Neural crest cell (in vitro differentiated cells): ENCODE measurements at places on chromosomes 5 and 9. TPM values are rescaled to one million over a fixed set of nuclear protein-coding genes. Genes with fewer than 3 reads are reported as not detected.
A peak's percentile ranks its signal among the peaks of the same experiment; 100 is the strongest.

The DND1 gene
- 4.2 and 4.6 TPM in 2 replicates for total RNA-seq

DNA sequence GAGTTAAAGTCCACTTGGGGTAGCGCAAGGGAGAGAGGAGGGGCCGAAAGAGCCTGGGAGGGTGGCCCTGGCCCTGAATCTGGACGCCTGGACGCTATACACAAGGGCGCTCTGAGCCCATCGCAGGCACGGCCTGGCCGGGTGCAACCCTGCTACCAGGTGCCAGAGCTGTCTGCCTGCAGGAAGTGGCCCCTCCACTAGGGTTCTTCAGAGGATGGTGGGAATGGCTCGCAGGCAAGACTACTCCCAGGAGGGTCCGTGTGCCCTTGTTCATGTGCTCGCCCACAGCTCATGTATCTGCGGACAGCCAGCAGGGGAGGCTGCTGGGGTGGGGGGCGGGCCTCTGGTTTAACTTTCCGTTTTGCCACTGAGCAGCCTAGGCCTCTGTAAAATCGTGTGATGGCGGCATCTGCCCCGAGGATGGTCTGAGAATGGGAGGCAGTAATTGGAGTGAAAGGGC is 1.4 kb upstream of the NKD2 start:
- no peak overlapping the region for H3K27ac ChIP-seq
- no peak for DNase-seq
- H3K36me3 ChIP-seq = no peaks in the 10 kb centered on the region
- H3K4me3 ChIP-seq = peak overlapping the region; percentile 85
- peaks cover 45% of the 10 kb centered on the region for H3K27me3 ChIP-seq

The LRRC26 gene
- 0.37 and 0.48 TPM in 2 replicates for total RNA-seq

GRCh38 chr9:70205366-70206020 is 53.3 kb upstream of the SMC5 start:
- H3K27me3 ChIP-seq = no peaks in the 10 kb centered on the region
- peaks cover 7% of the 10 kb centered on the region for H3K4me1 ChIP-seq
- H3K4me3 ChIP-seq = peak overlapping the region; percentile 75
- no peak overlapping the region for H3K27ac ChIP-seq
- peaks cover 8% of the 10 kb centered on the region for H3K36me3 ChIP-seq

GRCh38 chr9:16221822-16222547 is 648.5 kb downstream of the BNC2 start:
- H3K4me1 ChIP-seq = peaks cover 20% of the 10 kb centered on the region
- H3K4me3 ChIP-seq = no peak overlapping the region
- H3K36me3 ChIP-seq = peaks cover 10% of the 10 kb centered on the region
- no peak for DNase-seq

The CDC20B gene
- not detected in 2 replicates for total RNA-seq

DNA sequence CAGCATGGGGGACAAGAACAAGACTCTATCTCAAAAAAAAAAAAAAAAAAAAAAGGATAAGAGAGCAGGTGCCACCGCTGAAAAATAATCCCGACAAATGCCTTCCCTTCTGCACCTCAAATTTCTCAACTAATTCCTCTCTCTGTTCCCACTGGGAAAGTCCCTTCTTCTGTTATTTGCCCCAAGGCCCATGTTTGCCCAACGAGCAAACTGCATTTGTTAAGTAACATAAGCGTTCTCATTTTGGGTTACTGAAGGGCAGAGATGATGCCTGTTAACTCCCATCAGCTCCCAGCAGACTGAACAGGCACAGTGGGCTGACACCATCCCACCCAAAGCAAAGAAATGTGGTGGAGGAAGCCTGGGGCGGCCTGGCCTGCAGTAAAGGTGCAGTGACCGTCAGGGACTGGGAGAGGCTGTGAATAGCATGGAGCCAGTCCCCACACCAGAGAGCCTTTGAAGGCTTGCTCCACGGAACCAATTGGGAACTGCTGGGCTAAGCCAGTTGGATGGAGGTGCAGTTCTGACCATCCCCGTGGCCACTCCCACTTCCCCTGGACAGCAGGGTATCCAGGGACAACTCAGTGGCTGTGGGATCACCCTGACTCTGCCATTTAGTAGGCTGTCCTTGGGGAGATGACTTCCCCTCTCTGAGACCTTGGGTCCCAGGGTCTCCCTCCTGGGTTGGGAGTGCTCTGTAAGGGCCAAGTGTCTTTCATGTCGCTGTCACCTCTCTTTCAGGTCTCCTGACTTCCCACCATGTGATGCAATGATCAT is 149.7 kb upstream of the IER5L start:
- no peak overlapping the region for H3K27ac ChIP-seq
- DNase-seq = no peak
- peaks cover 32% of the 10 kb centered on the region for H3K4me1 ChIP-seq
- no peaks in the 10 kb centered on the region for H3K36me3 ChIP-seq

- H3K4me3 ChIP-seq = no peak overlapping the region
- H3K4me1 ChIP-seq = no peaks in the 10 kb centered on the region
- no peaks in the 10 kb centered on the region for H3K36me3 ChIP-seq
- DNase-seq = no peak
- no peaks in the 10 kb centered on the region for H3K27me3 ChIP-seq
Observed at GRCh38 chr5:120236360-120236759, 227.7 kb upstream of the PRR16 start.

The NEUROG1 gene
- 7.3 and 7.8 TPM in 2 replicates for total RNA-seq

GRCh38 chr9:20573023-20573422 is 49.3 kb downstream of the MLLT3 start:
- peaks cover 9% of the 10 kb centered on the region for H3K4me1 ChIP-seq
- H3K36me3 ChIP-seq = peaks cover 15% of the 10 kb centered on the region
- no peak overlapping the region for H3K27ac ChIP-seq
- H3K27me3 ChIP-seq = no peaks in the 10 kb centered on the region

- H3K36me3 ChIP-seq = no peaks in the 10 kb centered on the region
- DNase-seq = no peak
- peaks cover 33% of the 10 kb centered on the region for H3K4me1 ChIP-seq
- H3K27ac ChIP-seq = no peak overlapping the region
Observed at GRCh38 chr5:170306381-170306831, 8.8 kb upstream of the LCP2 start.

DNA sequence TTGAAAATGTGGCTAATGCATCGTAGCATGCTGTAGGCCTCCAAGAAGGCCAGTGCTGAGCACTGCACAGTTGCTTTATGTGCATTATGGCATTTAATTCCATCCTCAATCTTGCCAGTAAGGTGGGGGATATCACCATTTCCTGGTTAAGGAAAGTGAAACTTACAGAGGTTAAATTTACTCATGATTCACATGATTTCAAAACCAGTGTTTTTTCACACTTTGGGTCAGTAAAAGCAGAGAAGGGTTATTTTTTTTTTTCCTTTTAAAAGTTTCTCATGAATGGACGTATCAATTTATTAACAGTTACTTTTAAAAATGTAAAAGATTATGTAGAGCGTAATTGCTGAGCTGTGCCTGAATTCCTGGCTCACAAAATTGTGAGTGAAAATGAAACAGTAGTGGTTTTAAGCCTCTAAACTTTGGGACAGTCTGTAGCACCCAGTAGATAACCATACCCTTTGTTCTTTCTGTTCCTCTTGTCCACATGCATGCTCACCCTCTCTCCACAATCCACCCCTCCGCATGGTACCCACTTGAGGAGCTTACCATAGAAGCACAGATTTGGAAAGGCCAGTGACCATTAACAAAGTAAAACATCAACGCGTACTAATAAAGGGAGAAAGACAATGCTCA is 21.2 kb downstream of the MAST4 start:
- H3K27ac ChIP-seq = peak overlapping the region; percentile 51
- DNase-seq = no peak
- no peaks in the 10 kb centered on the region for H3K27me3 ChIP-seq

DNA sequence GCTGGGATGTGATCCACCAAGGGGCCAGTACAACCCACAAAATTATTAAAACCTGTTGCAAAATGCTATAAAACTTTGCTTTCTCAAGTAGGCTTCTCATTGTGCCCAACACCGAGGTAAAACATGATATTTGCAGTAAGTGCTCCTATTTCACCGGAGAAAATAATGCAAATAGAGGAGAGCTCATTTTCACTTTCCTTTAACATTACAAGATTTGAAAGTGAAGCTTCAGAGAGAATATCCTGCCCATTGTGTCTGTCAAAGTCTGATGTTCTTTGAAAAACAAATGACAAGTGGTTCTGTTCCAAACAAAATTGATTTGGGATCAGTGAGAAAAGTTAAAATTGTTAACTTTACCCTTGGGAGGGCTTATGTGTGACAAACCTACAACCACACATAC is 287.1 kb downstream of the KCNN2 start:
- H3K4me1 ChIP-seq = peaks cover 14% of the 10 kb centered on the region
- H3K36me3 ChIP-seq = no peaks in the 10 kb centered on the region
- H3K27ac ChIP-seq = no peak overlapping the region
- H3K4me3 ChIP-seq = no peak overlapping the region
- no peak for DNase-seq

DNA sequence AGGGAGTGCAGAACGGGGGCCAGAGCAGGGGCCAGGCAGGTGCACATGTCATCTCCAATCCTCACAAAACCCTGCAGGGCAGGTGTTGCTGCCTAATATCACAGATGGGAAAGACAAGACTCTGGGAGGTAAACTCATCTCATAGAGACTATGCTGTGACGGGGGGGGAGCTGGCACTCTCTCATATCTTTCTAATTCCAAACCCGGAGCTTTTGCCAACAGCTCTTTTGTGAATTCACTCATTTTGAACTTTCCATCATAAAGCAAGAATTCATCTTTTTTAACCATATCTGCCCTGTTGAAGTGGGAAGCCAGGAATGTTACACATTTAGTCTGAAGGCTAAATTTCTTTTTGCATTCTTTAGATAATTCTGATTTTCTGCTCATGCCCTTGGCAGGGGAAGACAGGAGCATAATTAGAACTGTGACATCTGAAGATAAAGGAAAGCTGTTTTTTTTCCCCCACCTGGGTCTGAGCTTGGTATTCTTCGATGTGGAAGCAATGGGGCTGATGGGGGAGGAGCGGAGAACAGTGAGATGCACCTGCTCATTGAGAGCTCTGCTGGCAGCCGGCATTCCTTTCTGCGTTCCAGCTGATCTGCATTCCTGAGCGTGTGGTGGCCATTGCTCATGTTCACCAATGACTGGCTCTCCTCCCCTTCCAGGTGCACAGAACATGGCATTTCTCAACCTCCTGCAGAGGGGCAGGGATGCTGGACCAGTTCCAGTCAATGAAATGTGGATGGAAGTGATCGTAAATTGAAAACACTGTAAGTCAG is 159.2 kb downstream of the NSG2 start:
- no peak overlapping the region for H3K27ac ChIP-seq
- H3K4me1 ChIP-seq = no peaks in the 10 kb centered on the region
- no peaks in the 10 kb centered on the region for H3K36me3 ChIP-seq
- H3K27me3 ChIP-seq = peaks cover 33% of the 10 kb centered on the region
- DNase-seq = no peak

The MYMK gene
- not detected in 2 replicates for total RNA-seq

GRCh38 chr9:98038958-98039357 is 17.6 kb upstream of the NANS start:
- no peak overlapping the region for H3K4me3 ChIP-seq
- H3K4me1 ChIP-seq = no peaks in the 10 kb centered on the region
- no peak overlapping the region for H3K27ac ChIP-seq
- no peaks in the 10 kb centered on the region for H3K36me3 ChIP-seq
- peaks cover 56% of the 10 kb centered on the region for H3K27me3 ChIP-seq

DNA sequence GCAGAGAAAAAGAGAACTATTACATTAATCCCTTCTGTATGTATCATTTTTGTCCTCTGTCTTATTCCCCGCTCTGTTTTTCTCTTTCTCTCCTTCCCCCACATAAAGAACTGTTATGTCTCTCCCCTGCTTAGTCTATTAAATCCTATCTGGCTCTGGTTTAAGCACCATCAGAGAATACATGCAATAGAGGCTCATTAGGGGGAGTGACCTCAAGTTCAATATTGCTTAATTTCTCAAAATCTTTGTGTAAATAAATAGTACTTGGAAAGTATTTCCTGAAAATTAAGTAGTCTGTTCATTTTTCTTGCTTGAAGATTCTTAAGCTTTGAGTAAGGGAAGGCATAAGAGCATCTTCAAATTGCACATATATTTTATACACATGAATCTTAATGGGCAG is 41.2 kb upstream of the FAM174A start:
- no peak overlapping the region for H3K4me3 ChIP-seq
- no peaks in the 10 kb centered on the region for H3K27me3 ChIP-seq
- H3K4me1 ChIP-seq = no peaks in the 10 kb centered on the region
- H3K27ac ChIP-seq = no peak overlapping the region
- DNase-seq = no peak

The DRD1 gene
- not detected in 2 replicates for total RNA-seq

The PCDHAC1 gene
- 4.1 and 4.4 TPM in 2 replicates for total RNA-seq

- H3K27me3 ChIP-seq = no peaks in the 10 kb centered on the region
- H3K27ac ChIP-seq = no peak overlapping the region
- no peak for DNase-seq
- peaks cover 6% of the 10 kb centered on the region for H3K36me3 ChIP-seq
- no peak overlapping the region for H3K4me3 ChIP-seq
- H3K4me1 ChIP-seq = peaks cover 5% of the 10 kb centered on the region
Observed at GRCh38 chr5:91928754-91929521, 545.8 kb upstream of the ARRDC3 start.

The NR5A1 gene
- total RNA-seq = 0.35 and 0.50 TPM in 2 replicates

The PCDHB7 gene
- total RNA-seq = 0.39 and 0.58 TPM in 2 replicates

The SPAAR gene
- total RNA-seq = not detected in 2 replicates

DNA sequence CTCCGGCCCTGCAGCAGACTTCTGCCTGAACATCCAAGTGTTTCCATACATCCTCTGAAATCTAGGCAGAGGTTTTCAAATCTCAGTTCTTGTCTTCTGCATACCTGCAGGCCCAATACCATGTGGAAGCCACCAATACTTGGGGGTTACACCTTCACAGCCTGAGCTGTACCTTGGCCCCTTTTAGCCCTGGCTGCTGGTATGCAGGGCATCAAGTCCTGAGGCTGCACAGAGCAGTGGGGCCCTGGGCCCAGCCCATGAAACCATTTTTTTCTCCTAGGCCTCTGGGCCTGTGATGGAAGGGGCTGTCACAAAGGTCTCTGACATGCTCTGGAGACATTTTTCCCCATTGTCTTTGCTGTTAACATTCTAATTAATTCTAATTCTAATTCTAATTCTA is 680.6 kb downstream of the ELAVL2 start:
- DNase-seq = no peak
- peaks cover 15% of the 10 kb centered on the region for H3K36me3 ChIP-seq
- no peak overlapping the region for H3K27ac ChIP-seq

DNA sequence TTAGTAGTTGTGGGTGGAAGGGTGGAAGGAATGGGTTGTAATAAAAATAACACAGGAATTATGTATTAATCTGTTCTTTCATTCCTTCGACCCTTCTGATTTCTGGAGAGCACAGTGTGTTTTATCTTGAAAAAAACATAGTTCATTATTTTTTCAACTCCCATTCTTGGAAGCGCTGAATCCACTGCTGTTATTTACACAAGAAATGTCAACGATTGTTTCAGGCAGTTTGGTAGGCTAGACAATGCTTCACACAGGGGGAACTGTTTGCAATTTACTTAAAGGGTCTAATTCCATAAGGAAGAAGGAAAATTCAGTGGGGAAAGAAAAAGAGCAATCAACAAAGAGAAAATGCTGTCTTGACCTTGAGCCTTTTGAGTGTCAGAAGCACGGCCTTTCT is 142.9 kb downstream of the TLE1 start:
- no peaks in the 10 kb centered on the region for H3K36me3 ChIP-seq
- H3K27me3 ChIP-seq = peaks cover 27% of the 10 kb centered on the region
- no peak for DNase-seq
- H3K27ac ChIP-seq = no peak overlapping the region
- no peak overlapping the region for H3K4me3 ChIP-seq
- H3K4me1 ChIP-seq = peaks cover 43% of the 10 kb centered on the region

- H3K36me3 ChIP-seq = no peaks in the 10 kb centered on the region
- DNase-seq = no peak
- H3K4me1 ChIP-seq = no peaks in the 10 kb centered on the region
- no peak overlapping the region for H3K4me3 ChIP-seq
- H3K27ac ChIP-seq = no peak overlapping the region
Observed at GRCh38 chr9:22129633-22130032, 120.5 kb upstream of the CDKN2B start.

The GARNL3 gene
- total RNA-seq = 10.3 and 10.5 TPM in 2 replicates

GRCh38 chr5:133790898-133791297 is 177.5 kb downstream of the C5orf15 start:
- no peak for DNase-seq
- H3K27ac ChIP-seq = no peak overlapping the region
- no peaks in the 10 kb centered on the region for H3K36me3 ChIP-seq
- H3K4me1 ChIP-seq = peaks cover 14% of the 10 kb centered on the region
- H3K4me3 ChIP-seq = no peak overlapping the region
